ENCODE measurements at places on chromosomes 11 and 22. TPM values are rescaled to one million over a fixed set of nuclear protein-coding genes. Genes with fewer than 3 reads are reported as not detected.
A peak's percentile ranks its signal among the peaks of the same experiment; 100 is the strongest.

DNA sequence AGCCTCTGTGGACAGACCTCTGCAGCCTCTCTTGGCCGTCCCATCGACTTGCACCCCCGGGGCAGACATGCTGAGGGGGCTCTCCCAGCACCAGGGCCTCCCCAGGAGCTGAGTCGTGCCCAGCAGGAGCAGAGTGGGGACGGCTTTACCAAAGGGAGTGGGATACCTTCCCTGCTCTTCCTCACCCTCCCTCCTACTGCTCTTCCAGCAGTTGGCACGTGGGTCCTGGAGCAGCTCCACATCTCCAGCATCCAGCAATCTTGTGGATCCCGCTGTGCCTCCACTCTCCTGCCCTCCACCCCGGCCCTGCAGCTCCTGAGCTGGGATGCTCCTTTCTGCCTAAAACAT, 854.0 kb downstream of the BRD1 start:
- no peak for DNase-seq

FZD4 gene
- total RNA-seq = 3.0 TPM

DNA sequence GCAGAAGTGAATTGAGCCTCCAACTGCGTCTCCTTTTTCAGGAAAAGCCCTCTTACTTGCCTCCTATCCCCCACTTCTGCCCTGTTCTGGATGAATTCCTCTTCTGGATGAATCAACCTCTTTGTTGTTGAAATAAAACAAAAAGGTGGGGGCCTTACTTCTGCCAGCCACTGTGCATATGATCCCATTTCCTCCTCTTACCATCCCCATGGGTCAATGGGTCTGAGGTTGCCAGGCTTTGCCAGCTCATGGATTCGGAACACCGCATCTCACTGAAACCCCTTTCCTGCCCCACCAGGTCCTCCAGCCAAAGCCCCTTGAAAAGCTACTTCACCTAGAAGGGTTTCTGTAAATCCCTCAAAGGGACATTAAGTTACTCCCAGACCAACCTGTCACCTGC, 3.7 kb upstream of the CHST1 start:
- DNase-seq = peak; percentile 40

DNA sequence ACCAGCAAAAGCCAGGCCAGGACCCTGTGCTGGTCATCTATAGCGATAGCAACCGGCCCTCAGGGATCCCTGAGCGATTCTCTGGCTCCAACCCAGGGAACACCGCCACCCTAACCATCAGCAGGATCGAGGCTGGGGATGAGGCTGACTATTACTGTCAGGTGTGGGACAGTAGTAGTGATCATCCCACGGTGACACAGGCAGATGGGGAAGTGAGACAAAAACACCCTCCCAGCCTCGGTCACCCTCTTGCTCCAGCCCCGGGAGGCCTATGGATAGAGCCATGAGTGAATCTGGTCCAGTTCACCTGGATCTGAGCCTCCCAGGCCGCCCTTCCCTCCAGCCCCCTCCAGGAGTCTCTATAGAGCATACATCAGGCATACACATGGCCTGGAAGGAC, 115.2 kb upstream of the IGLL5 start:
- no peak for DNase-seq

DNA sequence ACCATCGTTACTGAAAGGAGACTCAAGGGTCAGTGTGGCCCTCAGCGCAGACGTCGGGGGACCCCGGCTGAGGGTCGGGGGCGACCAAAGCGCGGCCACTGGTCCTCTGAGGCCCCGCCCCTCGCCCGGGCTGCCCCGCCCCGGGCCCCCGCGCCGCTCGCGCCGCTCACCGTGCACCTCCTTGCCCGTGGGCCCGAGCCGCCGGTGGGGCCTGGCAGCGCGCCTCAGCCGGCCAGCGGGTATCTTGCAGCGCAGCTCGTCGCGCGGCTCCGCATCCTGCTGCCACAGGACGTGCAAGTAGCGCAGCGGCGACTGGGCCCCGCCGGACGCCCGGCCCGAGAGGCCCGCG, 419 bp downstream of the ANKRD54 start:
- DNase-seq = no peak

GRCh38 chr11:119832202-119832935, 103.4 kb upstream of the NECTIN1 start:
- no peak for DNase-seq

DNA sequence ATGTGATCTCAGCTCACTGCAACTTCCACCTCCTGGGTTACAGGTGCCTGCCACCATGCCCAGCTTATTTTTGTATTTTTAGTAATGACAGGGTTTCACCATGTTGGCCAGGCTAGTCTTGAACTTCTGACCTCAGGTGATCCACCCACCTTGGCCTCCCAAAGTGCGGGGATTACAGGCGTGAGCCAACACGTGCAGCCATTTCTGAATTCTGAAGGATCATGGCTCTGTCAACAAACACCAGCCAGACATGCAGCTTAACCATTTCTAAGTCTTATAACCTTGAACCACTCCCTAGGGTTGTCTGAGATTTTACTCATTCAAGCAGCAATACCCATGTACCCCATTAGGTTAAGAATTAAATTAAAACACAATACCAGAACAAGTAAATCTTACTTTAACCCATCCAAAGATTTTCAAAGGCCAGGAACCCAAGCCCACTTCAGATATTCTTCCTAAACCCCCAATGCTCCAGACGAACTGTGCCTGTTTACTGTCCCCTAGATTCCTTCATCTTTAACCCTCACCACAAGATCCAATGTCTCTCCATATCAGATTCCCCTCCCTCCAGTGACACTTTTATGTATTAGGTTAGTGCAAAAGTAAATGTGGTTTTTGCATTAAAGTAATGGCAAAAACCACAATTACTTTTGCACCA, 4.0 kb downstream of the RPS13 start:
- DNase-seq = no peak

DNA sequence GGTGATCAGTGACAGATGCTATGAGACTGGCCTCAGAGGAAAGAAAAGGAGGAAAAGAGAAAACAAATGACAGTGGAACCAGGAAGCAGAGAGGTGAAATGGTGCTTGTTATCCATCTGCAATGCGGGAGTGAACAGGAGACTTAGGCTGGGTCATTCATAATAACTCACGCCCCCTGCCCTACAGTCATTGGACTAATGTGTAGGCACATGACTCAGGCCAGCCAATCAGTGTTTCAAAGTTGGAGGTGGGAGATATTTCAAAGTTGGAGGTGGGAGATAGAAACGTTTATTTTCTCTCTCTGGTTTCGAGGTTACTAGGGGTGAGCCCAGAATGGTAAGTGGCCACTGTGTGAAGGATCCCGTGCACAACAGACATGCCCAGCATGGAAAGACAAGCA, 30.3 kb downstream of the SLC22A6 start:
- no peak for DNase-seq

KREMEN1 gene
- 0.92 TPM for total RNA-seq

- no peak for DNase-seq
These were observed 74.3 kb downstream of the VPREB1 start for GRCh38 chr22:22318723-22319465.

GRCh38 chr11:80096736-80097135, 655.9 kb upstream of the TENM4 start:
- peak; percentile 89 for DNase-seq

DHCR7 gene
- 83.7 TPM for total RNA-seq

- peak; percentile 70 for DNase-seq
These were observed 45.2 kb upstream of the RASSF10 start for GRCh38 chr11:12963792-12964536.

- peak; percentile 39 for DNase-seq
These were observed 126.7 kb upstream of the BLID start for GRCh38 chr11:122242731-122243130.

DNA sequence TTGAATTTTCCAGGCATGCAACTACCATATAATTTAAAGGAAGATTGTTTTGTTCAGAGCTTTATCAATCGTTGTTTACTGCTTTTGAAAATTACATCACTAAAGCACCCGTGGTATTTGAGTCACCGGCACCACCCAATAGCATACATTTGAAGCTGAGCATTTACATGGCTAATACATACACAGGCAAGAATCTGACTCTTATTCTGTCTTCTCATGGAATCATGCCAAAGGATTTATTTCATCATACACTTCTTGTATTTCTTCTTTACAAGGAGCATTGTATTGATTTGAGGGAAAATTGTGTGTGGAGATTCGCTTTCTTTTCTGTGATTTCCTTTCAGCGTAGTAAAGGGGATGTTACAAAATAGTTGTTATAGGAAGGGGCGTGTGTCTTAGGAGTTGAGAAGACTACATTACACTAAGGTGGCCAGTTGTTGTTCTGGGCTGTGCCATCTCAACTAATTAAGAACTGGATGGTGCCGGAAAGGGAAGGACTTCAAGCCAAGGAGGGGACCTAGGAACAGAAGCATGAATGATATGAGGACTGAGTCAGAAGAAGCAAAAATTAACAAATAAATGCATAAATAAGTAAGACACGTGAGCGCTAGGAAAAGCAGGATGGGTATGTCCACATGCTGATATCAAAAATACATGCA, 12.9 kb upstream of the CD3E start:
- no peak for DNase-seq

BRD1 gene
- 14.4 TPM for total RNA-seq

DNA sequence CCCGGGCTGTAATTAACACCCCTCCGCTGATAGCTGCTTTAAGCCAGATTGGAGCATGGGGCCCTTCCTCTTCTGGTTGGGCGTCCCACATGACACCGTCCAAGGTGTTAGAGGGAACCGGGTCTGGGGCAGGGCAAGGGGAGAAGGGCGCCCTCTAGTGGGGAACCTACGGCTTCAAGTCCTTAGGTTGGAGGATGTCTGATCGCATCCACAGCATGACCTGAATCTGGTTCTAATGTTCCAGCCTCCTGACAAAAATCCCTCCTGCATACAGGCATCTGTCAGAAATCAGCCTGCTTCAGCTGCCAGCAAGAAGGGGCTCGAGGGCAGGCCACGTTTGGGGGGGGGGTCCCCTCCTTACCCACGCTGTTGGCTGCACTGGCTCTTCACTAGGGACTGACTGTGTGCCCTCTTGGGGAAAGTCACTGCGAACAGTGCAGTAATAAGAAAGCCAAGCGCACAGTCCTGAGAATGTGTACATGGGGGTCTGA, 94.2 kb upstream of the TBCEL start:
- no peak for DNase-seq

DNA sequence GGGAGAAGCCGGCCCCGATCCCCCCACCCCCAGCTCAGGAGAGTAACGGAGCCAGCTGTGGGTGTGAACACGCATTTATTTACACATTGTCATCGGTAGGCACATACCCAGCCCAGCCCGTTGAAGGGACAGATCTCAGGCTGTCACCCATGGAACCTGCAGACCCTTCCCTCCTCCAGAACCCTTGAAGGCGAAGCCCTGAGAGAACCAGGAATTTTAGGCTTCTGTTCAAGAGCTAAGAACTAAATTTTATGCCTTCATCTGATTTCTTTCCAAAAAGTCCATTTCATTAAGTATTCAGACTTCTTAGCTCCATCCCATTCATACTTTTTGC, 379 bp upstream of the BRMS1 start:
- DNase-seq = no peak

- no peak for DNase-seq
These were observed 12.1 kb downstream of the FAM118A start for GRCh38 chr22:45321827-45322226.

GRCh38 chr11:114188851-114189570, 107.2 kb upstream of the NNMT start:
- no peak for DNase-seq

DNA sequence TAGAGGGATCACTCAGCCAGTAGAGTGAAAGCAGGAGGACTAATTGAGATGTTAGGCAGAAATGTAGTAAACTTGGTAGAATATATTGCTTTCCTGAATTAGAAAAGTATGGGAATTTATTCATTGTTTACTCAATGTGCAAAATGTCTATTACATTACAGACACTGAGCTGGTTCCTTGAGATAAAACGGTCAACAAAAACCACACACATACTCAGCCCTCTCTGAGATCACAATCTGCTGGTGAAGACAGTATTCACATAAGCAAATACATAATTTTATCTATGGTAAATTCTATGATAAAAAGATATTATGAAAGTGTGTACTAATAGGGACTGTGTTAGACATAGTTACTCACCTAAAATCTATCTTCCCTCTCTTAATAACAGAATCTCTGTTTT, 833.5 kb downstream of the KCNA4 start:
- DNase-seq = no peak

ADSL gene
- 195 TPM for total RNA-seq

SLC43A3 gene
- total RNA-seq = 81.0 TPM

NUDT8 gene
- total RNA-seq = 21.5 TPM

GRCh38 chr11:75260396-75261170, 20.0 kb downstream of the TPBGL start:
- DNase-seq = no peak

Data from HT1080 (cell line).